ENCODE measurements at places on chromosomes 2 and 18.

- no peak for DNase-seq
These were observed 60.1 kb downstream of the KCNF1 start for GRCh38 chr2:10971888-10972260.

DNA sequence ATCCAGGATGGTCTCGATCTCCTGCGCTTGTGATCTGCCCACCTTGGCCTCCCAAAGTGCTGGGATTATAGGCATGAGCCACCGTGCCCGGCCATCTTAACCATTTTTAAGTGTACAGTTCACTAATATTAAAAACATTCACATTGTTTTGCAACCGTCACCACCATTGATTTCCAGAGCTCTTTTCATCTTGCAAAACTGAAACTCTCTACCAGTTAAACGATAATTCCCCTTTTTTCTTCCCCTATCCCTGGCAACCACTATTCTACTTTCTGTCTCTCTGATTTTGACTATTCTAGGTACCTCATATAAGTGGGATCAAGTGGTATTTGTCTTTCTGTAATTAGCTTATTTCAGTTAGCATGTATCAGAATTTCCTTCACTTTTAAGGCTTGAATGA, 16.8 kb upstream of the NEUROD1 start:
- DNase-seq = no peak

DNA sequence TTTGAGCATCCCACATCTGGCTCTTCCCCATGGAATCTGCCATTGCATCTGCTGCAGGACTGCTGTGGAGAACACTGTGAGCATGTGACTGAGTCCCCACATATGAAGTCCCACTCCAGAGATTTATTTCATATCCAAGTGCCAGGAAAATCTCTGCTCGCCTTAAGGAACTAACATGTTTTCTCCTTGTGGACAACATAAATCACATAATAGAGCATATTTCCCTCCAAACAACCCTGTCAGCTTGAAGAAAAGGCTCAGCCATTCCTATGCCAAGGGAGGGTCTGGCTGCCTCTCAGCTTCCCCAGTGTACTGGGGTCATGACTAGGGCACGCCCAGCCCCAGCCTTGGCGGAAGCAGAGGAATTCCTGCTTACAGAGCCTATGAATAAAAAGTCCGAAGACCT, 193.7 kb downstream of the DNER start:
- no peak for DNase-seq

GRCh38 chr2:223101340-223102039, 49.5 kb downstream of the KCNE4 start:
- DNase-seq = peak; percentile 5

GRCh38 chr2:73253901-73254300, 19.8 kb downstream of the CCT7 start:
- no peak for DNase-seq

Measured in midbrain (tissue), 1 donor.